ENCODE measurements at places on chromosomes 6 and 20.

DNA sequence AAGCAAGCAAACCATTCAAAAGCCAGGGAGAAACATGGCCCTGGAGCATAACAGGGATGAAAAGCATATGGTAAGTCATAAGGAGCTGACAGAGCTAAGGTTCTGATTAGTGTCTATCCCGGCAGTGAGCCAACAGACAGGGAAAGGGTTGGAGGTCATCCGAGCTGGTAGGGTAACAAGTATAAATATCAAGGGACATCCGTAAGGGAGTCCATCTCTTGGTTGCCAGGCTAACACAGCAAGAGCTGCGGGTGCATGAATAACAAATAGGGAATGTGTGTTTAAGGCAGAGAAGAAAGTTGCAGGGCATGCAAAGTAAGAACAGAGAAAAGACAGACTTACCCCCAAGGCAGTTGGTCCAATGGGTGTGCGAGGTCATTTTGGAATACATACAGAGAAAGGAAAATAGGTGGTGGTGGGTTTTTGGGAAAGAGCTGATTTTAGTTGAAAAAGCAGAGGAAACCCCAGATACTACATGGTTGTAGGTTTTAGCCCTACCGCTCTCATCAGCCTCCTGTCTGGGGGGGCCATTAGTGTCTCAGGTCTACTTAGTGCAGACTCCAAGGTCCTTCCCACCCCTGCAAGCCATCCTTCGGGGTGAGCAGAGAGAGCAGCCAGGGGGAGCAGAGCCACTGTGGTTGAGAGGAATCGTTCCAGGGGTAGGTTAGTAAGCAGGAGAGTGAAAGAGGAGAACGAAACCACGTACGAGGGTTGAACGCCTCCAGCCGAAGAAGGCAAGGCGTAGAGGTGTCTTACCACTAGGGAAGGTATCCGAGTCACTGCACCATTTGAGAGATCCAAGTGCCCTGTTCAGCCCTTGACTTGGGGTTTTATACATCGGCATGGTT, at the start of gene ERVFRD-1:
Gene ERVFRD-1 (minus strand): TSS at position 805 of the 848 bp plus-strand sequence. CDS start 6,415 bp downstream, outside the sequence.
- DNase-seq, result no peak

DNA sequence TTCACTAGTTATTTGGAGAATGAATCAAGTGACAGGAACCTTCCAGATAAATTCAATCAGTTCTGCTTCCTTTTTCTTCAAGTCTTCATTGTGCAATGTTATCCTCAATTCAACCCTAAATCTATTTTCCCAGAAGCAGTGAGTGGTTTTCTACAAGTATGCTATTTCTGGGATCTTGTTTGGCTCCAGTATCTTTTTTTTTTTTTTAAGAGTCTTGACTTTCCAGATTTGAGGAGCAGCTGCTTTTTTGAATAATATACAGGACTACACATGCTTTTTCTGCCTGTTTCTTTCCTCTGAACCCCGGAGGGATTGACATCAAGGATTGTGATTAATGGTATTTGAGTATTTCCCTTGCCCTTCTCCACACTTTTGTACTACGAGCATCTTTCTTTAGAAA, 339.2 kb upstream of the JAG1 start:
- DNase-seq, result no peak

- no peak for DNase-seq
Observed at GRCh38 chr6:70210462-70210861, 92.4 kb downstream of the COL9A1 start.

- no peak for DNase-seq
Observed at GRCh38 chr20:3580412-3580811, 82.8 kb downstream of the GFRA4 start.

DNA sequence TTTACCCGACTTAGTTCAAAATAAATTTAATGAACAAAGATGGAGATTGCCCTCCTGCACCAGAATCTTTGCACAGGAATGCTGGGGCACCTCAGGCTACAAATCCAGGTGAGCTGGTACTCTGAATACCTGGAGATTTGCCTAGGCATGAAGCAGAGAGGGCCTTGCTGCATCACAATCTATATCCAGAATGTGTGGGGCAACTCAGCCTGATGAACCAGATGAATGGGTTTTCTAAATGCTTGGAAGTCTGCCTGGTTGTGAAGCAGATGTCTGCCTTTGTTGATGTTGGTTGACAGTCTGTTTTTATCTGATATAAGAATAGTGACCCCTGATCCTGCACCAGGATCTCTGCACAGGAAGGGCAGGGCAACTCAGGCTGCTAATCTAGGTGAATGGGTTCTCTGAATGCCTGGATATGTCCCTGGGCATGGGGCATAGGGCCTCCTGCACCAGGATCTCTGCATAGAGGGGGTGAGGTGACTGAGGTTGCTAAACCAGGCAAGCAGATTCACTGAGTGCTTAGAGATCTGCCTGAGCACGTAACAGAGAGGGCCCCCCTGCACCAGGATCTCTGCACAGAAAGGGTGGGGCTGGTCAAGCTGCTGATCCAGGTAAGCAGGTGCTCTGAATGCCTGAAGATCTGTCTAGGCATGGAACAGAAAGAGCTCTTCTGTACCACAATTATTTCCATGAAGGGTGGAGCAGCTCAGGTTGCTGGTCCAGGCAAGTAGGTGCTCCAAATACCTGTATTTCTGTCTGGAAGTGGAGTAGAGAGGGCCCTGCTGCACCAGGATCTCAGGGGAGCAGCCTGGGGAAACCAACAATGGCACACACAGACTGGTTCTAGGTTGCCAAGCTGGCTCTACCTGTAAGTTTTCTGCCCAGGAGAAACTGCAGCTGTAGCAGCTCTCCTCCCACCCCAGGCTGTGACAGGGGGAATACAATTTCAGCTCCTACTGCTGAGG, 437.5 kb downstream of the MMUT start:
- no peak for DNase-seq

GRCh38 chr6:168615837-168616236, 174.9 kb downstream of the SMOC2 start:
- no peak for DNase-seq

DNA sequence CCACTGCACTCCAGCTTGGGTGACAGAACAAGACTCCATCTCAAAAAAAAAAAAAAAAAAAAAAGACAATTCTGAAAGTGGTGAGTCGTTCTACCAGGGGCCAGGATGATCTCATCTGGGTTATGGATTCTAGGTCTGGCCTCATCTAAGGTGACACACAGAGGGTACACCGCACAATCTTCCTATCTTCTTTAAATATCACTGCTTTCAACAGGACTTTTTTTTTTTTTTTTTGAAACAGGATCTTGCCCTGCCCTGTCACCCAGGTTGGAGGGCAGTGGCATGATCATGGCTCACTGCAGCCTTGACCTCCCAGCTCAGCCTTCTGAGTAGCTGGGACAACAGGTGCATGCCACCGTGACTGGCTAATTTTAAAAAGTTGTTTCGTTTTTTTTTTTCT, 67.7 kb downstream of the SLC16A10 start:
- peak; percentile 1 for DNase-seq

DNA sequence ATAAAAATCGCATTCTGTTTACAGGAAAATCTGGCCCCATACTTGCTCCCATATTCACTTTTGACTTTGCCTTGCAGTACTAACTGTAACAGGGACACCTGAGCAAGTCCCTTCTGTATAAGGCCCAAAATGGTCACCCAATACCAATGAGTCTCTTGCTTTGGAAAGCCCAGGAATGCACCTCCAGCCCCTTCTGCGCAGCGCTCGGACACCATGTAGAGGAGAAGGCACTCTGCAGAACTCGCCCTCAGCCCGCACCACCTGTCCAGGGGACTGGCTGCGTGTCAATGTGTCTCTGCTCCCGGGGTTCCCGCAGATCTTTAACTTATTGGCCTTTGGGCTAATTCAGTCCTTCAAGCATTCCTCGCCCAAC, 746 bp upstream of the PRND start:
- no peak for DNase-seq

GRCh38 chr20:40958598-40958997, 70.0 kb upstream of the TOP1 start:
- no peak for DNase-seq

GRCh38 chr6:56713254-56713672, 70.6 kb upstream of the DST start:
- DNase-seq, result no peak

- no peak for DNase-seq
Observed at GRCh38 chr20:48012401-48012974, 227.2 kb upstream of the SULF2 start.

GRCh38 chr6:34232901-34233300, 3.8 kb upstream of the HMGA1 start:
- no peak for DNase-seq

DNA sequence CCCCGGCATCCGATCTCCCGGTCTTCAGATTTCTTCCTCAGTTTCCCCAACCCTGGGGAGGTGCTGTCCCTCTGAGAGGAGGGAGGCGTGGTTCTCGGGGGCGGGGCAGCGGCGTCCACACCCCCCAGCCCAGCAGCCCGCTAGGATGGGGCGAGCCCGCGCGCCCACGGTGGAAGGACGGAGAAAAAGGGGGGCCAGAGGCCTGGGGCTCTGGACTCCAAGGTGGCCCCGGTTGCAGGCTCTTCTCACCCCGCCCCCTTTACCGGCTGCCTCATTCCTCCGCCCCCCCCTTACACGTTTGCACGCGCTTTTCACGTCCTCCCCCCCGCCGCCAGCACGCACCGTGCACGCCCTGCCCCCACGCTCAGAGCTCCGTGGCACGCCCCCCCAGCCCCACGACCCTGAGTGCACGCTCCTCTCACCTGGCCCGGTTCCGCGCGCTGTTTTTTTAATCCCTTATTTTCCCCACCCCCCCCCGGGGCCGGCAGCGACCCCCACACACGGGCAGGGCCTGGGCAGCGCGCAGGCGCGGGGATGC, 402 bp downstream of the ZBTB12 start:
- DNase-seq, result peak; percentile 61

- no peak for DNase-seq
Observed at GRCh38 chr20:54123587-54124180, 50.1 kb downstream of the CYP24A1 start.

- DNase-seq, result no peak
Observed at GRCh38 chr6:65170273-65170672, 536.8 kb downstream of the EYS start.

DNA sequence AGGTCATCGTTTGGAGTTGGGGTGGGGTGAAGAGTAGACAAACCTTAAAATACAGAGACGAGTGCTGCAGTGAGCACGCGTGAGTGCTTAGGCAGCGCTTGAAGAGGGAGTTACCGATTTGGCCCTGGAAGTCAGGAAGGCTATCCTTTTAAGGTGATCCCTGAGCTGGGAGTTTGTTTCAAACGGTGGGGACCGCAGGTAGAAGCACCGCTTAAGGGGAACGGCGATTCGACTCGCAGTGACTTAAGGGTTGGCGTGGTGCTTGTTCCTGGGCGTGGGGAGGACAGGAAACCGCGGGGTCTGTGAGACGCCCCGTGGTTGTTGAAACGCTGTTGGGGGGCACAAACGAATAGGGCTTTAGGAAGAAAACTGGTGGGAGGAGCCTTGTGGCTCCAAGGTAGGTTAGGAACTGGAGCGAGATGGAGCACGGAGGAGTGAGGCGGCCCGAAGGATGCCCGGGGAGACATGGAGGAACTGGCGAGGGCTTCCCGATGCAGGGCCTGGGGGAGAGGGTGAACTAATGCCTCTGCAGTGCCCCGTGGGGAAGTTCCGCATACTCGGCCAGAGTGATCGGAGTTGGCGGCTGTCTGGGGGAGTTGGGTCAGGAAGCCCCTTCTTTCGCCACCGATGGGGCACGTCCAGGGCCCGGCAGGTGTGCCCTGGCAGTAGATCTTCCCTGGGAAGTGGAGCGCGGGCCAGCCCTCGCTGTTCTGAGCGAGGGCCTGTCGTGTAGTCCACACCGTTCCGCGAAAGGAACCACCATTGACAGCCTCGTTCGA, 1.3 kb upstream of the CDYL start:
- DNase-seq, result no peak

GRCh38 chr6:84547341-84547801, 217.0 kb downstream of the TBX18 start:
- no peak for DNase-seq

DNA sequence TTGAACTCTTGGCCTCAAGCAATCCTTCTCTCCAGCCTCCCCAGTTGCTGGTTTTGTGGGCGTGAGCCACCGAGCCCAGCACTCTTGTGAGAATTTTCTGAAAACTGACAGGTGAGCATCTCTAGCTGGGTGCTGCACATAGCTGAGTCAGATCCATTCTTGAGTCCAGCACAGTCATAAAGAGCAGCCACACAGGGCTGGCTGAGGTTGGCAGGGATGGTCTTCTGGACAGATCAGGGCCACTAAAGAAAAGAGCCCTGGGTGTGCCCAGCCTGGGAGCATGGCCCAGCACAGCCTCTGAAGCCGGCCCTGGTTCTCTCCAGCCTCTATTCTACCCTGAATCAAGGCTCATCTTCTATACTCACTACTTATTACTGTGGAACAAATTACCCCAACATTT, 11.5 kb downstream of the DLGAP4 start:
- DNase-seq, result no peak

GRCh38 chr6:97136626-97137358, 146.2 kb downstream of the MMS22L start:
- no peak for DNase-seq

DNA sequence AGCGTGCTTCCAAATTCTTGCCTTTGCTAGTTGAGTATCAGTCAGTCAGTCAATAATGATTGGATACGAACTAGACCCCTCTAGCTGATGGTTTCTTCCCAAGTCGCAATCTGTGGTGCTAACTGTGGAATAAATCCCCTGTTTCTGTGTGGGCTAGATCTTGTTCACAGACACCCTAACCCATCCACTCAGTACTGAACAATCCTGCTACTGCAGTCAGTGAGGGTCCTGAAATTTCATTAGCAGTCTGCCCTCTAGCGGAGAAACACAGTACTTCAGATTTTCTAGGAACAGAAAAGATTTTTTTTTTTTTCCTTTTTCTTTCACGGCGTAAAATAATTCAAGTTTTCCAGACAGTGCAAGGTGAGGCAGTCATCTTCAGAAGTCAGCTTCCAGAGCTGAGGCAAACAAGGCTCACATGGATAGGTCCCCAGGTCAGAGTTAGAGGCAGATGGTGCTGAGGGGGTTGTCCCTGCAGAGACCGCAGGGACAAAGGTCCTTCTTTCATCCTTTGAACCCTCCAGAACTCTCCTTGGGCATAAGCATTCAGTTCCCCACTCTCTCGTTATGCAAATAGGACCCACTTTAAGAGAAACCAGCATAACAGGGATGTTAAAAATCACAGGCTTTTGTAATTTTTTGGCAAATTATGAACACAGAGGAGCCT, 119.6 kb downstream of the SCML4 start:
- no peak for DNase-seq

DNA sequence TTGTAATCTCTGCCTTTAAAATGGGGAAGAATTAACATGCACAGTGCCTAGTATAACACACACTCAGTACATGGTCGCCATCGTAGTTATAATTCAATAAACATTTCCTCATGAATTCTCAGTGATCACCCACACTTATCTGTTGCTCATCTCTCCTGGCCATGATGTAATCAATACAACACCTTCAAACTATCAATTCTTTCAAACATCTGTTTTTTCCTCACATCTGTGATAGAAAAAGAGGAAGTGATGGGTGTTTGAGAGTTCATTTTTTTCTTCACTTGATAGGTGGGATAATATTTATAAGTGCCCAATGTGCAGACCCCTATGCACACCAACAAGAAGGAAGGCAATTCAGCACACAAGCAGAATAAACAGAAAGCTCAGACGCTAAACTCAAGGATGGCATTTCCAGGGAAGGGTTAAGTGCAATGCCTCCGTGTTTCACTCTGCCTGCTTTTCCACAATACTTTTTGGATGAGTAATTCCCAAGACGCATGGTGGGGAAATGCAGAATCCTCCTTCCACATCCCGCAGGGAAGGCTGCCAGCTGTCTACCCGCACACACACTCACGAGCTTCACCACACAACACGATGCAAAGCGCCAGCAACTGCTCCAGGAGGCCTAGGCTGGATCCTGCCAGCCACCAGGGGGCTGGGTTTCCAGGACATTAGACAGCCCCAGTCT, 100.3 kb downstream of the GMPR start:
- DNase-seq, result no peak

GRCh38 chr6:112563368-112563767, 216.2 kb downstream of the RFPL4B start:
- no peak for DNase-seq

- no peak for DNase-seq
Observed at GRCh38 chr6:113065611-113066010, 718.5 kb downstream of the RFPL4B start.

Measured in stimulated activated CD4-positive, alpha-beta T cell treated with anti-CD3 and anti-CD28 coated beads, Interleukin-12 subunit alpha, Interleukin-12 subunit beta, amount 100 ng/mL, for 24 hours (primary cell).